Mesothelial cell of epicardium (in vitro differentiated cells): ENCODE measurements at places on chromosomes 7 and 10.

DNA sequence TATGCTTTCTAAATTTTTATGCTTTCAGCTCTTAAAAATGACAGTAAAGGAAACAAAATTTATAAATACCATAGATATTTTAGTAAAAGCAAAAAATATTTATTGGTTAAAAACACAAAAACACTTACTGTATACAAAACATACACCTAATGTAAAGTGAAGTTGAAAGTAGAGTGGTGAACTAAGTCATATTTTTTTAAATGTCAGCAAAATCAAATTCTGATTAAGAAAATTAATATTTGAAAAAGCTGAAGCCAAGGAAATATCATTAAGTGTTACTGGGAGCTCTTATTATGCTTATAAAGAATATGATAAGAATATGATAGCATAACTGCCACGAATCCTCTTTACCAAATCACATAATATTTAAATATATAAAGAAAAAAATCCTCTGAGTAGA lies 65.3 kb upstream of the PLXDC2 start:
- DNase-seq = no peak

DNA sequence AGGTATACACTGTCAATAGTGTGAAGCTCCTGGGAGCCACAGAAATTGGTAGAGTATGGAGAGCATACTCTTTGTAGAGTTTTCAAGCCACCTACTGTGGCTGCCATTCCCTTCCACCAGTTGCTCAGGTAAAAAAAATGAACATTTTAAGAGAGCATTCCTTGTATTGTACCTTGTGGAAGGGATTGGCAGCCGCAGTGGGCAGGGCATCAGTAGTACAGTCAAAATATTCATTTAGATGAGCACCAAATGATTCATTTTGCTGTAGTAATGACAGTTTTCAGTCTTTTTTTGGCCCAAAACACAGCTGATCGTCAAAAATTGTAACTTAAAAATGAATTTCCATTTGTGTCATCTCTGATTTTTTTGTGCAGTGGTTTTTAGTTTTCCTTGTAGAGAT lies 304.9 kb downstream of the ATRNL1 start:
- no peak for DNase-seq

DNA sequence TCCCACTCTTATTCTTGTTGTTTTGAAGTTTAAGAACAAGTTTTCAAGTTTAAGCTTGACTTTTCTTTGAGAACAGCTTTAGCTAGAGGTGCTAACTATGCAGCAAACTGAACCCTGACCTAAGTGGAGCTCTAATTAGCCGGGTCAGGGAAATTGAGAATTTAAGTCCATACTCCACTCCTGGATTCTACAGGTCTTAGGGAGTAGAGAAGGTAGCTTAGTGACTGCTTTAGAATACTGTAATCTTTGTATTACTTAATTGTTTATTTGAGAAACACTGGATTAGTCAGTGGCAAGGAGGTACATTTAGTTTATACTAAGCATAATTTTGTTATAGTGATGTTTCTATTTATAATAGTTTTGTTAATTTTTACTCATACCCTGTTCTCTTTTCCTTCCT lies 74.6 kb upstream of the STRIP2 start:
- no peak for DNase-seq

DNA sequence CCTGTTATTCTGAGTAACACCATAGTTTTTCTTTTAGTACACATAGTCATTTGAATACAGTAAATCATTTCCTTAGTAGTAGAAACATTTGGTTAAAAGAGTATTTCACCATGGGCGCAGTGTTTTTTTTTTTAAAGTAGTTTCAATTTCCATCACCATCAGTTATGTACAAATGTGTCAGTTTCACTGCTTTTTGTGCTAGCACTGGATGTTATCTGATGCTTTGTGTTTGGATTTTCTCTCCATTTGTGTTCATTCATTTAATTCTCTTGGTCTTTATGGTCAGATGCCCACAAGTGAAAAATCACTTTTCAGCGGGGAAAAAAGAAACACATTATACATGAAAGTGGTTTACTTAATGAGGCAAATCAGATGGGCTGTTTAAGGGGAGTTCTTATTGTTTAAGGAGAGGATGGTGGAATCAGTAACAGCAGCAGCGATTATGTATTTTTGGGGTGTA lies 16.0 kb upstream of the HK1 start:
- no peak for DNase-seq

GRCh38 chr7:97731736-97732564 lies at the start of gene TAC1:
Gene TAC1, plus strand, starts transcription at chr7:97732086. Its CDS starts 527 bp downstream, at chr7:97732613.
- peak; percentile 39 for DNase-seq

- no peak for DNase-seq
Measured at GRCh38 chr10:30116041-30116491, 56.7 kb upstream of the JCAD start.

GRCh38 chr7:50584793-50585408 lies 19.7 kb upstream of the DDC start:
- peak; percentile 51 for DNase-seq

GRCh38 chr7:47477191-47478016 lies 104.5 kb downstream of the TNS3 start:
- no peak for DNase-seq

GRCh38 chr7:24052572-24053260 lies 231.3 kb upstream of the NPY start:
- DNase-seq = no peak

DNA sequence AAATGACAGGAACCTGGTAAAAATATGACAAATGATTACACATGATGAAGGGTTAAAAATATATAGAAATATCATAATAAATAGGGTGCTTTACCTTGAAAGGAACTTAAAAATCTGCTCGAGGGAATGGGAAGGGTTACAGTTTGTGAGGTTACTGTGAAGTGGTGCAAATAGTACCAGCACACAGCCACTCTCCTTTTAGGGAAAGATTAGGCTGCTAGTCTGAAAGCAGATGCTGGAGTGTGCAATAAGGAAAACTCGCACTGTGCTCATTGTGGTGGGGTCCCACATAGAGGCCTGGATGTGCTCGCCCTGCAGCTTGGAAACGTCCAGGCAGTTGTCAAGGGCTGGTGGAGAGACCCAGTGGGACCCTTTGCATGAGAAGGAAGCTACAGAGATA lies 145.9 kb upstream of the TBX20 start:
- DNase-seq = no peak

DNA sequence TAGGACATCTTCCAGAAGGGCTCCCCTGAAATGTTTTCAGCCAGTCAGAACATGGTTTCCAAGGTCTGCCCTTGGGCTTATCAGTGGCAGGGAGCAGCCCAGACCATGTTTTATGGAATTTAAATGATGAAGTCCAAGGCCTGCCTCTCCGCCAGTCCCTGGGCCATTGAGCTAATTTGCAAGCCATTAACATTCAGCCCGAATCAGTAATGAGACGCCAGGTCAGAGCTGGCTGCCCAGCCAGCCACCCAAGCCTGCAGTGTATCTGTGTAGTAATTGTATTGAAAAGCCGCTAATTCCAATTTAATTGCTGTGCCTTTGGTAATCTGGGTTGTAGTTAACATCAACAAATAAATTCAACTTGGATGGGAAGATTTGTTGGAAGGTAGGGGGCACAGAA lies 131.4 kb downstream of the PAXIP1 start:
- no peak for DNase-seq

DNA sequence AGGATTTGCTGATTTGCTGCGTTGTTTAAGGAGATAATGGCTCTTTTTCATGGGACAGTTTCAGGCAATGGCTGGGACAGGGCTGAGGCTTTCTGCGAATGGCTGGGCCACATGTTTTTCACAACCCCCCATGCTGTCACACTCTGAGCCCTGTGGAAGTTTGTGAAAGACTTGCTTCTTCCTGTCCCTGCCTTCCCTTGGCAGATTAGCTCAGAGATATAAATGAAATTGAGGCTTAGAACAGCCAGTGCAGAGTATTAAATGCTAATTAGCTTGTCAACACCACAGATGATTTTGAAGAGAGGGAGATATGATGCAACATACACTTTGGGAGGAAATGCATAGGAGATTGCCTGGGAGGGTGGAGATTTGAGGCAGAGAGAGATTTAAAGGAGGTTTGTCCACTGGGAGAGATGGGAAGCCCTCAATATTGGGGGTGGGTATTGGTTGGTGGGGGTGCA lies 232.0 kb downstream of the SH2D4B start:
- DNase-seq = no peak

GRCh38 chr7:139538881-139539635 lies 15.6 kb downstream of the CLEC2L start:
- no peak for DNase-seq

GRCh38 chr10:6916601-6917000 lies 336.5 kb upstream of the PRKCQ start:
- no peak for DNase-seq

- no peak for DNase-seq
Measured at GRCh38 chr7:74561898-74562613, 95.5 kb upstream of the GTF2I start.

DNA sequence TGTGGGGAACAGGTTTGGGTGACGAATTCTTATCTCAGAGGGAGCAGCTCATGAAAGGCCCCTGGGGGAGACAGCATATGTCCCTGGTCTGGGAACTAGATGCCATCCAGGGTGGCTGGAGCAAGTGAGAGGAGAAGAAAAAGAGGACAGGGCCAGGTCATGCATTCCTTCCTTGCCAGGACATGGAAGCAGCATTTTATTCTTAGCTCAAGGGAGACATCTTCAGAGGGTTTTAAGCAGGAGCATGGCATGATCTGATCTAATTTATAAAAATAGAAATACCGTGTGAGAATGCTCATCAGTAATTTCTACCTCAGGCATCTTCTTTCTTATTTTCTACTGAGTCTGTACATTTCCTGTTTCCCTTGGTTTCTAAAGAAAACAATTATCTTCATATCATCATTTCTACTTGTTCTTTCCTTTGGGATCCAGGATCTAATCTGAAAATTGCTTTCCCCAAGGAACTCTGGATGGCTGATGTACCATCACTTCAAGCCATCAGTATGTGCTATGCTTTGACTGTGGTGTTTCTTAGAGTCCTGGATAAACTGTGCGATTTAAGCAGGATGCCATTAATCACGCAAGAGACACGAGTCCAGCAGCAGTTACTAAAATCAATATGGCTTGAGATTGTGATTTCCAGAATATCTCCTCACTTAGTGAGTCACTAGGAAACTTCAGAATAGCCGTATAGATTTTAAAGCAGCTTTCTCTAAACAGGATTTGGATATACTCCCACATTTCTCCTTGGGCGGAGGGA lies 386.2 kb downstream of the GALNT17 start:
- DNase-seq = no peak

GRCh38 chr7:128962899-128963298 lies 25.2 kb downstream of the IRF5 start:
- no peak for DNase-seq

- no peak for DNase-seq
Measured at GRCh38 chr7:45884136-45884535, 4.2 kb upstream of the IGFBP1 start.

- DNase-seq = no peak
Measured at GRCh38 chr7:120837599-120837998, 20.3 kb downstream of the TSPAN12 start.

GRCh38 chr7:45863715-45864114 lies 9.2 kb downstream of the CCDC201 start:
- DNase-seq = no peak

- no peak for DNase-seq
Measured at GRCh38 chr7:768881-769504, 41.9 kb upstream of the PRKAR1B start.

GRCh38 chr10:108275895-108276685 lies 1111.6 kb upstream of the SORCS1 start:
- DNase-seq = no peak

- no peak for DNase-seq
Measured at GRCh38 chr7:110974441-110974840, 116.5 kb upstream of the LRRN3 start.

DNA sequence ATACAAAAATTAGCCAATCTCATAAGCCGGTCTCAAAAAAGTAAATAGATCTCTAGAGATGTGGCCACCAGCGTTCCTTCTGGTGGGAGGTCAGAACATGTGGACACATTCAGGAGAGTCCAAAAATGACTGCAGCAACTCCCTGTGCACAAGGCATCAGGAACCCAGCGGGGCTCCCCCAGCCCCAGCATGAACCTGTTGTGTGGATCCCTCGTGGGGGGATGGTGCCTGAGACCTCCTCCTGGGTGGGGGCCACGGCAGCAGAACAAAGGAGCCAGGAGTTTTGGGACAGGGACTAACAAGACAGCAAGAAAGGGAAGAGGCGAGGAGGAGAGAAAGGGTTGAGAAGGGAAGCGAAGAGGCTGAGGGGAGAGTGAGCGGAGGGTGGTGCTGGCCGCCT lies 121.8 kb downstream of the WDR37 start:
- no peak for DNase-seq

GRCh38 chr10:92801978-92802872 lies 46.1 kb upstream of the EXOC6 start:
- no peak for DNase-seq

DNA sequence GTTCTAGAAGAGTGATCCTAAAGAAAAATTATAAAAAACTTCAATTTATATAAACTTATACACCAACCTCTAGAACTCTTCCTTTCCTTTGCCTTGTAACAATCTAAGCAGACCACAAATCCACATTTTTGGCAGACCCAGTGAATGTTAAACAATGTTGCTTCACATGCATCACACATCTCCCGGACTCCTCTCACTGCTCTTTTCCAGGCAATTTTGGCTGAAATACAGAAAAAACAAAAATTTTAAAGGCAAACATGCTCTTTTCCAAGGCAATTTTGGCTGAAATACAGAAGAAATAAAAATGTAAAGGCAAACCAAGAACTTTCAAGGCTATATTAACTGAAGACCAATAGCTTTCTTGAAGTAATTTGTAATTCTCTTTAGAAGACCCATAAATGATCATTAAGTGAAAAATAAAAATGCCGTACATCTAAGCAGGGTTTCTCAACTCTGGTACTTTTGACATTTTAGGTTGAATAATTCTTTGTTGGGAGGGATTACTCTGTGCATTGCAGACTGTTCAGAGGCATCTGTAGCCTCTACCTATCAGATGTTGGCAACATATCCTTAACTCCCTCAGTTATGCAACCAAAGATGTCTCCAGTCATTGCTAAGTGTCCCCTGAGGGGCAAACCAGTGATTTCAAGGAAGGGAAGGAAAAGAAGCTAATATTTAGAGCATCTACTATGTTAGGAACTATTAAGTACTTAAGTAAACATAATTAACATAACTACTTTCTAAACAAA lies 64.4 kb downstream of the NRBF2 start:
- no peak for DNase-seq

GRCh38 chr10:132207536-132208461 lies 21.1 kb downstream of the DPYSL4 start:
- no peak for DNase-seq

- DNase-seq = no peak
Measured at GRCh38 chr10:3427950-3428354, 255.4 kb upstream of the PITRM1 start.

GRCh38 chr7:69843653-69844052 lies 245.4 kb downstream of the AUTS2 start:
- no peak for DNase-seq

GRCh38 chr10:112827086-112827485 lies 123.0 kb upstream of the TCF7L2 start:
- DNase-seq = no peak

DNA sequence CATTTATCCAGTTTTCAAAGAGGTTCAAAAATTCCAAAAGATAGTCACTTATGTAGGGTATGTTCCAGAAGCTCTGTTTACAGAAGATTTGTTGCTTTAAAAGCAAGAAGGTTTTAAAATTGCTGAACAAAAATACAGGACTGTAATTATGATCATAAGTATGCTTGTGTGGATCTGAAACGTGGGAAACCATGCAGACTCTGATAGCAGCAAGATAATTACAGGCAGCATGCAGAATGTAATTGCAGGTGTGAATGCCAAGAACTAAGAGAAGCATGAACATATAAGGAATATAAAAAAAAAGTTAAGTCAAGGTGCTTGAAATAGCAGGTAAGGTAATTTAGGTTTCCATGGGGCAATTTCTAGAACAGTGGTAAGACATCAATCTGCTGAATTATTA lies 405.7 kb downstream of the ARL4A start:
- DNase-seq = no peak

GRCh38 chr10:122374859-122375678 lies 561 bp downstream of the PLEKHA1 start:
- DNase-seq = peak; percentile 48
